ENCODE measurements at places on chromosomes 3 and 15.

- DNase-seq: no peak
Observed at GRCh38 chr3:152729906-152730305, 105.0 kb upstream of the P2RY1 start.

DNA sequence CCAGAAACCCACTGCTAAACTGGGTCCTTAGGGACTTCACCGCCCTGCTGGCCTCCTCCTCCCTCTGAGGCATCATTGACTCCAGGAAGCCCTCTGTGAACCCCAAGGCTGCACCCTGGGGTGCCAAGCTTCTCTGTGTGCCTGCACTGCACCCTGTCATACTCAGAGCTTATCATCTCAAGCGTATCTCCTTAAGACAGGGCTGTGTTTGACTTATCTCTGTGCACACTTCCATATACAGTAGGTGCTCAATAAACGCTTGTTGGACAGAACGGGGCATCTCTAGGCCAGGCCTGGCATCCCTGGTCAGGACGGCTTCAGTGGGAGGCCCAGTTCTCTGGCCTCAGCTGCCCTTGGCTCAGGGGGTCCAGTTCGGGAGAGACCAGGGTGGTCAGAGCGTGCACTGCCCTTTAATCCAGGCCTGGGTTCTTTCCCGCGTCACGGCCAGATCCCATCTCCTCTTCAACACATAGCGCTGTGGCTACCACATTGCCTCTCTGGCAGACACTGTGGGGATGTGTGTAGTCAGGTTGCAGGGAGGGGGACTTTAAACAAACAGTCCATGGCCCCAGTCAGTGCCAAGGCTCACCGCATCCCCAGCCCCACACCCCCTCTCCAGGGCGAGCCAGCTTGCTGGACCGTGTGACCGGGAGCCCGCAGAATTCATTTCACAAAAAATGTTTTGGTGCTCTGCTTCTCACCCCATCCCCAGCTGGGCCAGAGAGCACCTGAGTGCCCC, 33.4 kb downstream of the MAGEF1 start:
- no peak for DNase-seq

- no peak for DNase-seq
Observed at GRCh38 chr3:30557746-30558303, 48.6 kb upstream of the TGFBR2 start.

- no peak for DNase-seq
Observed at GRCh38 chr3:196994056-196994455, 25.4 kb upstream of the PIGZ start.

- no peak for DNase-seq
Observed at GRCh38 chr3:144164352-144164751, 192.7 kb downstream of the DIPK2A start.

- DNase-seq: no peak
Observed at GRCh38 chr15:87874896-87875711, 381.4 kb downstream of the NTRK3 start.

- DNase-seq: no peak
Observed at GRCh38 chr3:123700791-123701722, 116.2 kb upstream of the HACD2 start.

- DNase-seq: no peak
Observed at GRCh38 chr15:47395076-47395475, 322.2 kb upstream of the SEMA6D start.

- peak; percentile 29 for DNase-seq
Observed at GRCh38 chr3:154334973-154335420, 10.7 kb upstream of the DHX36 start.

- peak; percentile 72 for DNase-seq
Observed at GRCh38 chr15:58921267-58921790, 12.2 kb downstream of the SLTM start.

- peak; percentile 31 for DNase-seq
Observed at GRCh38 chr3:196096382-196096953, 14.6 kb upstream of the TFRC start.

DNA sequence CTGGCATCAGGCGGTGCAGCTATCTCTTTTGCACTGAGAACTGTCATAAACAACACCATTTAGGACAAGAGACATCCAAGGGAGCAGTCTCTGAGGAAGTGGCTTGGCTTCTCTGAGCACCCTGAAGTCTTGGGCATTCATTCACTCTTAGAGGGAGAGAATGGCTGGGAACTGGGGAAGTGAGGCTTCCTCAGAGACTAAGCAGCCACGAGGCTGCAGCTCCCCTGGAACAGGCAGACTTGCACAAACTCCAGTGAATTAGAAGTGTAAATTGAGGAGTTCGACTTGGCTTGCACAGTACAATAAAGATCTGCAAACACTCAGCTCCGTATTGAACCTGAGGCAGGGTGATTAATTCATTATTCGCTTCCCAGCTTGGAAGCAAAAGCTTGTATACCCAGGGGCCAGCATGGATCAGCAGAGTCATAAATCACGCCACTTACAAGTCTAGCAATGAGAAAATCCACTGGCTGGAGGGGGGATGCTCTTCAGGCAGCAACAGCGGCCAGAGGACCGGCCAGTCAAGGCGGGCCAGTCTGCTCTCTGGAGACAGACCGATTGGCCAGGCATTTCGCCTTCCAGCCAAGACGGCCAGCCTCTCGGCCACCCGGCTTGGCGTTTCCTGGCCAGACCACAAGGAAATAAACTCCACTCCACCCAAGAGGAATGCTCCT, 118.8 kb upstream of the ADPGK start:
- peak; percentile 73 for DNase-seq

- DNase-seq: no peak
Observed at GRCh38 chr15:53836618-53837017, 77.2 kb upstream of the WDR72 start.

DNA sequence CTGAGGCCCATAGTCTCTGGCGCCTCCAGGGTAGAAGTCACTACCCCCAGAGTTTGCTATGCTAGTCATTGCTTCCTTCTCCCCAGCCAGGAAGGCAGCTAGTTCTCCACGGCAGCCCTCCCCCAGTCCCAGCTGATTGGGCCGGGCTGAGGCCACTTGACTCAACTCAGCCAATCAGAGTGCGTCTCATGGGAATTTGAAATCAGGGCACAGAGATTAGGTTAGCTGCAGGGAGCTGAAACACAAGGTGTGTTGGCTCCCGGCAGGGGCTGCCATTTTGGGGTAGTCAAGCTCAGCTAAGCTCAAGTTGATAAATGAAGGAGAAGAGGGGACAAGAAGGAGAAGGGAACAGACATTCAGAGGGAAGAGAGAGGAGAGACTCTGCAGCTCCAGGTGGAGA, 32.8 kb downstream of the LINGO1 start:
- DNase-seq: no peak

- DNase-seq: no peak
Observed at GRCh38 chr3:97979610-97980009, 7.4 kb upstream of the RIOX2 start.

GRCh38 chr15:74037171-74038117, 42.9 kb downstream of the PML start:
- DNase-seq: no peak

DNA sequence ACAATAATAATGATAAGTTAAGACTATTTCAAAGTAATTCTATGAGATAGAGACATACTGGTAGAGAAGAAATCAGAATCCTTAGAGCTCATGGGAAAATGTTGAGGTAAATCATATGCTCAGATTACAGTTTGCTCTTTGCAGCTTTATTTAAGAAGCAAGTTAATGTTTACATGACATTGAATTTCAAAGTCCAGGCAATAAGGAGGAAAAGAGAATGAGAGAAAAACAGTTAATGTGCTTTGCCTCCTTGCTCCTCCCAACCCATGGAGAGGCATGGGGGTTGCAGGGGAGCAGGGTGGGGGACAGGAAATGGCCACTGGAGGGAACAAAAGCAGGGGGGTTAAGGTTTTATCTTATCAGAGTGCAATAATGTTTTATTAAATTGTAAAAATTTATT, 42.2 kb upstream of the ZBTB38 start:
- no peak for DNase-seq
